ENCODE measurements at places on chromosomes 7 and 10.

DNA sequence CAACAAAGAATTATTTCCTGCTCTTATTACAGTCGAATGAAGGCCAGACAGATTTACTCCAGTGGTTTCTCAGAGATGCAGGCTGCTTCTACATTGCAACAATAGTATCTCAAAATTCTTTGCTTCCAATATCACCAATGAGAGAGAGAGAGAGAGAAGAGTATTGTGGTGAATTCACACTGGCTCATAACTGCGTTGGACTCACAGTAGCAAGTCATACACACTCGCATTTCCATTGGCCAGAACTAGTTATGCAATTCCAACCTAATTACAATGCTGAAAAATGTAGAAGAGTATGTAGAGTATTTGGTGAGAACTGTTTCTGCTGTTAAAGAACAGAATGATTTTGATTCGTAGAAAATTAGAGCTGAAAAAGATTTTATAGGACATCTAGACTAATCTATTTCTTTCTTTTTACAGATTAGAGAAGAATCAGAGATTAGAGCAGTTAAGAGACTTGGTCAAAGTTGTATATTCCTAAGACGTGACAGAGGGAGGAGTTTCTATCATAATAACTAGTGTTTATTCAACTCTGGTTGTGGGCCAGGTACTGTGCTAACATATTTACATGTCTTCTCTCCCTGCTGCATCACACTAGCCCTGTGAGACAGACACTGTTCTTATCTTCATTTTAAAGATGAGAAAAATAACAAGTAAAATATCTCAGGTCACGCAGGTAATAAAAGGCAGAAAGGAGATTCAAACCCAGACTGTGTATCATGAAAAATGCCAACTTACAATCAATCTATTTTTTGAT, 34.6 kb upstream of the PDK4 start:
- no peak for DNase-seq

DNA sequence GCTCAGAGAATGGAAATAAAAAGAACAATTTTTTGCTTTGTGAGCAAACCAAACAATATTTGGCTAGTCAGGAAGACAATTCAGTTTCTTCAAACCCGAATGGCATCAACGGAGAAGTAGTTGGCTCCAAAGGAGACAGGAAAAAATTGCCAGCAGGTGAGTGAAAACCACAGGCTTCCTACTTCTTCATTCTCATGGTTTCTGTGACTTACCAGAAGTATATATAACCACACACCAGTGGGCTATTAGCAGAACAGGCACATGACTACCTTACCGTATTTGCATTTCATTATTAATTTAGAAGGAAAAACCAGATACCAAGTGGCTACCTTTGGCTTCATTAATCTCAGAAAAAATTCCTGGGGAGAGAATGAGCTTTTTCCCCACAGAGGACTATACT, 8.8 kb downstream of the TDRD1 start:
- DNase-seq, result no peak

- no peak for DNase-seq
These were observed 67.6 kb downstream of the CAV1 start for GRCh38 chr7:116592445-116592844.

DNA sequence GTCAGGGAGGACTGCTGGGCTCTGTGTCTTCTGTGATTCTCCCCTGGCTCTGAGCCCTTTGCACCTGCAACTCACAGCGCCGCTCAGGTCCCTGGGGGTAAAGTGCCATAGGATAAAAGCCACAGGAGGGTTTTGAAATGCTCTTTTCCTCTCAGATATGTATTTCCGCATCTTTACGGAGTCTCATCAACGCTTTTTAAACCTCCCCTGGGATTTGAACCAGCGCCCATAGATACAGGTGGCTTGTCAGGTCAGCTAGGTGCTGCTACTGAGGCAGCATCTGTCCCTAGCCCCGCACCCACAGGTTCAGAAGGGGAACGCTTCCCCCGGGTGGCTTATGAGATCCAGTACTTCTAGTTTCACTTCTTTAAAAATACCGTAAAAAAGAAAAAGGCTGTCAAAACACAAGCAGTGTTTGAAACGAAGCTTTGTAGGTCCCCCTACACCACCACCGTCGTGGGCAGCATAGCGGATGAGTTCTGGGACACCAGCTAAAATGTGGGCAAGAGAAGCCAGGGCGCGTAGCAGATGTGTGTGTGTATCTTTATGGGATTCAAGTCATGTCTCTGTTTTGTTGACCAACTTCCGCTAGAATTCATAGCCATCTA, 173.5 kb downstream of the CUX1 start:
- no peak for DNase-seq

DNA sequence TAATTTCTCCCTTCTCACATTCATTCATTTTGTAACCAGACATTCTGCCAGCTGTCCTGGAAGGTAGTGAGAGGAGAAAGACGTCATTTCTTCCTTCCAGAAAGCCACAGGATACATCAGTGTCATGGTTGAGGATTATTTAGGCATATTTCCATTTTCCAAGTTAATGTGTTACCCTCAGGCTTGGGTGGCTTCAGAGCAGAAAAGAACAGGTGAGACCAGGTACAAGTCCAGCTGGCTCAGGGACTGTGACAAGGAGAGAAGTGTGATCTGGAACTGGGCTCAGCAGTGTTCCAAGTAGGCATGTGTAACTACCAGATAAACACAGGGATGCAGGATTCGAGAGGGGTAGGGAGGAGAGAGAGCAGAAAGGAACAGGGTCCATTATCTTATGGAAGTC, 386.9 kb downstream of the GALNT17 start:
- DNase-seq, result no peak

- no peak for DNase-seq
These were observed 171.2 kb downstream of the GRM8 start for GRCh38 chr7:127081539-127081938.

- no peak for DNase-seq
These were observed 6.9 kb downstream of the TMEM130 start for GRCh38 chr7:98862716-98863420.
